ENCODE measurements at places on chromosomes 3 and 15. TPM values are rescaled to one million over a fixed set of nuclear protein-coding genes. Genes with fewer than 3 reads are reported as not detected.

DNA sequence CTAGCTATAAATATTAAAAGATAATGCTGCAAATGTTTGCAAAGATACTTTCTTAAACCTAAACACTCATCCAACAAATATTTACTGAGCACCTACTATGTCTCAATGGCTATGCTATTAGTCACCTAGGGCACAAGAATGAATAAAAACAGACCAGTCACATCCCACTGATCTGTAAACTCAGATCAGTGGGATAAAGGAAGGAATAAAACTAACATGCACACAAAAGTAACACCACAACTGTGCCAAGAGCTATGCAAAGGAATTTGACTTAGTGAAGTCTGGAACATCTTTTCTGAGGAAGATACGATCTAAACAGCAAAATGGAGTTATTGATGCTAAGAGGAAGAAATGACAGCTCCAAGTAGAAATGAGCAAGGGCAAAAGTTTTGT is 56.6 kb downstream of the CBLB start:
- no peak for DNase-seq

GRCh38 chr3:57752307-57752706 is 3.8 kb upstream of the SLMAP start:
- no peak for DNase-seq

- no peak for DNase-seq
Measured at GRCh38 chr15:40838756-40839155, 5.1 kb upstream of the SPINT1 start.

DNA sequence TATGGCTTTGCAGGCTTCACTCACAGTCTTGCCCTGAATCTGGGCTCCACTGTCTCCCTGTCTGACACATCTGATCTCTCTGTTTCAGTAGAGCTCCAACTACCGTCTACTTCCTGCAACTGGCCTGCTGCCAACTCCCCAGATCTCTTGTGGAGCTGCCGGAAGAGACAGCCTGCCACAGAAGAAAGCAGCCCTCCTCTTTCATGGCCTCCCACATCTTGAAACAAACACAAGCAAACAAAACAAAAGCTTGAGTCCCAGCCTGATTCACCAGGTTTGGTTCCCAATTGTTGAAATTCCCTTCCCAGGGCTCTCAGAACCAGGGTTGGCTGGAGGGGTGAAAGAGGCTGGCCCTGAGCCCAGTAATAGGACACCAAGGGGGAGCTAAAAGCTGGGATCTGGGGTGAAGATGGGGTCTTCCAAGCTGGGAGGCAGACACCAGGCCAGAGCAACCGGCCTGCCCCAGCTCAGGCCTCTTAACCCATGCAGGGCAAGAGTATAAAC is 55.3 kb upstream of the CA12 start:
- peak; percentile 17 for DNase-seq

DNA sequence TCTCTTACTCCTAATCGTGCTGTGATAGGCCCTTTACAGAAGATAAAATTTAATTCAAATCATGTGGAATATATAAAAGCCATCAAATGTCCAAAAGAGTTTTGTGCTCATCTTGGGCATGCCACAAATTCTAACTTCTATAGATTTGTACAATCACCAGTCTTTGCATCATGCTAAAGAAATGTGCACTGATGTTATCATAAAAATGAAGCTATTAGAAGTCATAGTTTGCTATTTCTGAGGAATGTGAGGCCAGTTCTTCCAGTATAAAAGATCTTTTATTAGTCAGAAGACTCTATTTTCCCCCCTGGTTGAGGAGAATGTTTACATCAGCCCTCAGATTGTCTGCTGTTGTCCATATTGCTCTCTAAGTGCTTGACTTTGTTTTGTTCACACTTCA is 2.1 kb upstream of the ANXA2 start:
- no peak for DNase-seq

DNA sequence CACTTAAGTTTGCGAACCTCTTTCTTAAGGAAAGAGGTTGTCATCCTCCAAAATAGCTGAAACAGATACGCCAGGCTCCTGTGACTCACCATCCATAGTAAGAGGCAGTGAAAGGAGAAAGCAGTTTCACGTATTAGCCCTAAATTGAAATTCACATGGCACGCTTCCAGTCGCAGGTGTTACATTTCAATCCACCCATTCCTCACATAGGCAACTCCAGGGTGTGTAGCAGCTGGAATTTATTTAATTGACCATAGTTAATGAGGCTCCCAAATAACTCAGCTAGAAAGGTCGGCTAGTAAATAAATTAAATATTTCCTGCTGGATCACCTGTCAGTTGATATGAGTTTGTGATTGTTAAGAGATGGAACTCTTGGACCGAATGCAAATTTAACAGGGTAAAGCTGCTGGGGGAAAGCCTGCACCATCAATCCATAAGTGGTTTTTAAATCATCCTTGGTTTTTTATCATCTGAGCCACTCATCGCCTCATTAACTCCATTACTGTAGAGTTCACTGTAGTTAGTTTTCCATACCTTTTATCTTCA is 19.6 kb downstream of the NSUN3 start:
- no peak for DNase-seq

- no peak for DNase-seq
Measured at GRCh38 chr15:63322541-63322940, 45.1 kb downstream of the APH1B start.

DNA sequence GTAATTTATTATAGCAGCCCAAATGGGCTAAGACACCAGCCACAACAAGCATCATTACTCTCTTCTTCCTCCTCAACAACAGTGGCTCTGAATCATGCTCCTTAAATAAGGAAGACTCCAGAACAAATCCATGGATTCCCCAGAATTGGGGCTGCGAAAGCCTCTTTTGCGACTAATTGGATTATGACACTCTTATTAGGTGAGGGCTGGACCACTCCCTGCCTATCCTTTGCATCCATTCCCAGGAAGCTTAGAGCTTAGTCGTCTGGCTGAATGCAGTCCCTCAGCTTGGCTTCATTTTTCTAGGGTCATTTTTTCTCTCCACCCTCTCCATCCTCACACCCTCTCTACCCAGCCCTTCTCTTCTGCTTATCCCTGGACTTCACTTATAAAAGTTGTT is 227.7 kb downstream of the ZNF621 start:
- no peak for DNase-seq

DNA sequence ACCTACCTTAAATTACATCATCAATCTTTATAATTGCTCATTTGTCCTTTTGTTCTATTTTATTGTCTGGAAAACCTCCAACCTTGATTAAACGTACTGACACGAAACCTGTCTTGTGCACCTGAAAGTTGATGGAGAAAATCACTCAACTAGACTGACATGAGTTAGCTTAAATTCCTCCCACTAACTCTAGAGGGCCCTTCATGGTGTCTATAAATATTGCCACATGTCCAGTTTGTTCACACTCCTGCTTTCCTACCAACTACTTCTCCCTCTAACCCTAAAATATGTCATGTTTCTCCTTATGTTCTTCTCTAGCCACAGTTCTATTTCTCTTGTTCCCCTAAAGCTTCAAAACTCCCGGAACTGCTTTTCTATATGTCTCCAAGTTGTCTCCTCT is 59.8 kb upstream of the SGO1 start:
- no peak for DNase-seq

GRCh38 chr15:80586161-80586560 is 108.9 kb upstream of the ABHD17C start:
- no peak for DNase-seq

GRCh38 chr3:190172751-190173150 is 52.1 kb upstream of the P3H2 start:
- DNase-seq: no peak

DNA sequence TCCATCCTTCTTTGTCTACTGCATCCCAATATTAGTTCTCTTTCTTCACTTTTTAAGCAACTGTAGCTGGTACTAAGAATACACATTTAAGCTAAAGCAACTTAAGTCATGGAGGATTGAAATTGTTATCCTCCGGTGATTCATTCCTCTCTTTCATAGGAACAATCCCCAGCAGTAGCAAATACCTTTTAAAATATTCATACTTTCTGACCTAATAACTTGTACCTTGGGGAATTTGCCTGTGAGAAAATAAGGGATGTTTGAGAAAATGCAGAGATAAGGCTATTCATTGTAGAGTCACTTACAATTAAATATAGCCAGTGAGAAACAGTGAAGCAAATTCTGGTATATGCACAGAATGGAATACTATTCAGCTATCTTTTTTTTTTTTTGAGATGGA is 66.0 kb downstream of the VPS13C start:
- DNase-seq: no peak

DNA sequence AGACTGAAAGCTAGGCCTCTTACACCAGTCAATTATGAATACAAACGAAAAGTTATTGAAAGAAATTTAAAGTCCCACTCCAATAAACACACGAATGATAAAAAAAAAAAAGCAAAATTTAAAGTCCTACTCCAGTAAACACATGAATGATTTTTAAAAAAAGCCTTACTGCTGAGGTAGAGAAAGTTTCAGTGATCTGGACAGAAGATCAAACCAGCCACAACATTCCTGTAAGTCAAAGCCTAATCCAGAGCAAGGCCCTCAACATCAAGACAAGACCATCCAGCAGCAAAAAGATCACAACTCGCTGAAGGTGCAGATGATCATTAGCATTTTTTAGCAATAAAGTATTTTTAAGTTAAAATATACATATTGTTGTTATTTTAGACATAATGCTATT is 95.6 kb upstream of the LIPC start:
- no peak for DNase-seq

CFAP100 gene
- not detected for total RNA-seq

ARL6 gene
- total RNA-seq: 7.7 TPM

PIGZ gene
- 17.4 TPM for total RNA-seq

ZMYND10 gene
- not detected for total RNA-seq

SLC9C1 gene
- not detected for total RNA-seq

TICRR gene
- not detected for total RNA-seq

FANCI gene
- 3.0 TPM for total RNA-seq

CHAC1 gene
- total RNA-seq: 3.9 TPM

GPR149 gene
- total RNA-seq: not detected

LMAN1L gene
- not detected for total RNA-seq

MUC4 gene
- total RNA-seq: not detected
